ENCODE measurements at places on chromosomes 13 and 19.

- no peak for DNase-seq
These were observed 807.5 kb upstream of the ATXN8OS start for GRCh38 chr13:69300131-69300530.

DNA sequence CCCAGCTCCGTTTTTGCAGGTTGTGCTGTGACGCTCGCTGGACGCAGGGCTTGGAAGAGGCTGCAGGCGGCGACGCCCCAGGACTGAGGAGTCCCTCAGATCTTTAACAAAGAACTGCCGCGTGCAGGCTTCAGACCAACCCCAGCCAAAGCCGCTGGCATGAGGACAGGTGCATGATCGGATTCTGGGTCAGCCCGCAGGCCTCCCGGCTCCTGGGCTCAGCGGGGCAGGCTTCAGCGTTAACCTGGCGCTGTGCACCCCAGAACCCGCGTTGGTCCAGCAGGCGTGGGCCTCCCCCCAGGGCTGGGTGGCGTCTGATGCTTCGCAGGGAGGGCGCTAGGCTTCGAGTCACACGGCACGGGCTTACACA lies 920 bp upstream of the TIMM13 start:
- DNase-seq = no peak

DNA sequence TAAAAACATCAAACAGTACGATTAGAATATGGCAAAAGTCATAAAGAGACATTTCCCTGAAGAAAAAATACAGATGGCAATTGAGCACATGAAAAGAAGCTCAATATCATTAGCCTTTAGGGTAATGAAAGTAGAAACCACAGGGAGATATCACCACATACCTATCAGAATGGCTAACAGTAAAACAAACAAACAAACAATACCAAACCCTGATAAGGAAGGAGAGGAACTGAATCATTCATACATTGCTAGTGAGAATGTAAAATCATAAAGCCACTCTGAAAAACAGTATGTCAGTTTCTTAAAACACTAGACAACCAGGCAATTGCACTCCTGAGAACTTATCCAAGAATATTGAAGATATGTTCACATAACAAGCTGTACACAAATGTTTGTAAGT lies 1342.5 kb upstream of the SLC10A2 start:
- no peak for DNase-seq

GRCh38 chr19:17076543-17076991 lies 990 bp downstream of the MYO9B start:
- DNase-seq = peak; percentile 26

DNA sequence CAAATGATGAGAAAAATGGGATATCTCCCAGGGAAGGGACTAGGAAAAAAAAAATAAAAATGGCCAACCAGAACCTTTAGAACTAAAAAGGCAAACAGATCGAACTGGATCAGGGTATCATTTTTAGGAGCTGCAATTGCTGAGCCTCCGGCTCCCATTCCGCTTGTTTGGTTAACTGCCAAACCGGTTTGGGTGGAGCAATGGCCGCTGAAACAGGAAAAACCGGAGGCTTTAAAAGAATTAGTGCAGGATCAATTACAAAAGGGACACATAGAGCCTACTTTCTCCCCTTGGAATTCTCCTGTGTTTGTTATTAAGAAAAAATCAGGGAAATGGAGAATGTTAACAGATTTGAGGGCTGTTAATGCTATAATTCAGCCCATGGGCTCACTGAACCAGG lies 12.7 kb upstream of the ZNF443 start:
- no peak for DNase-seq
